ENCODE measurements at places on chromosomes 2 and 18.

GRCh38 chr2:189372688-189373257 is 68.5 kb upstream of the WDR75 start:
- DNase-seq: no peak

DNA sequence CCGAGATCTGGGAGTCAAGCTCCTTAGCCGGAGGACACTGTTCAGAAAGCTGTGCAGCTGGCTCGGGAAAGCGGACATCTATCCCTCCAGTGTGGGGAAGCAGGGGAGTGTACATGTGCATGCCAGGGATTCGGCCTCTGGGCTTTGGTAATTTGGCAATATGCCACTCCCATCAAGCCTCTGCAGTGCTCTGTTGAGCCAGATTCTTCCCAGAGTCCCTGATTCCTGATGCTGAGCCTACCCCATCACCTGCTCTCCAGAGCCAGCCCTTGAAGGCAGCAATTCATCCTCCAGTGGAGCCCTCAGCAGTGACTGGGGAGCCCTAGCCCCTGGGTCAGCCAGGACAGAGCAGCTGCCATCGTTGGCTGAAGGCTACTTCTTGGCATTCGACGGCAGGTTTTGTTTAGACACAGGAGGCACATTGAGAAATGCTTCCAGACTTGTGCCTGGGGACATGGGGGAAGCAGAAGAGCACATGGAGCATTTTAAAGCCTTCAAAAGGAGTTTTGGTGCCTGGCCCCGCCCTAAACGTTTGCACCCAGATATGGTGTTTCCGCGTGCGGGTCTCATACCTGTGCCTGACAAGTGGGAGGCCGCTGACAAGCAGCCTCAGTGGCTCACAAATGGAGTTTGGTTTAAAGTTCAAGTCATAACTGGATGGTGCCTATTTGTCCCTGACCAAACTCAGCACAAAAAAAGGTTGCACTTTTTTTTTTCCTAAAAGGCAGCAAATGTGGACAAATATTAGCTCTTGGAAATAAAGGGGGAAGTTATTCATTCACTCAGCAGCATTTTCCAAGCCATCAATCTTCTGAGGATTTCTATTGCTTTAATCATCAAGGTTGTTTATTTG is 272.8 kb downstream of the CYRIA start:
- DNase-seq: no peak

- DNase-seq: no peak
These were observed 552.3 kb downstream of the TSN start for GRCh38 chr2:122307763-122308162.

GRCh38 chr2:233991196-233991595 is 59.3 kb upstream of the SPP2 start:
- DNase-seq: no peak

GRCh38 chr2:150062416-150062815 is 425.1 kb downstream of the RND3 start:
- no peak for DNase-seq

DNA sequence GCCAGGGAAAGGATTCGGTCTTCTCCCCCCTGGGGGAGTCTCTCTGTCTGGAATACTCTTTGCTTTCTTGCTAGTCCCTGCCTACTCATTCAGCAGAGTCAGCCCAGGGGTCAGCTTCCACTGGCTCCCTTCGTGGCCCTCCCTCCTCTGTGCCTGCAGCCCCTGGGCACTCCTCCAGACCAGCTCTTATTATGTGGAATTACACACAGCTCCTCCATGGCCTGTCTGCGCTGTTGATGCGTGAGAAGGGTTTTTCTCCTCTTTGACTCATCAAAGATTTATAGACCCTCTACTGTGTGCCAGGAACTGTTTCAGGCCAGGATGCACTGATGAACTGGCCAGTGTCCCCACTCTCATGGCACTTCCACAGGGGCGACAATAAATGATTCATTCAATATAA is 44.4 kb downstream of the ST8SIA5 start:
- no peak for DNase-seq

DNA sequence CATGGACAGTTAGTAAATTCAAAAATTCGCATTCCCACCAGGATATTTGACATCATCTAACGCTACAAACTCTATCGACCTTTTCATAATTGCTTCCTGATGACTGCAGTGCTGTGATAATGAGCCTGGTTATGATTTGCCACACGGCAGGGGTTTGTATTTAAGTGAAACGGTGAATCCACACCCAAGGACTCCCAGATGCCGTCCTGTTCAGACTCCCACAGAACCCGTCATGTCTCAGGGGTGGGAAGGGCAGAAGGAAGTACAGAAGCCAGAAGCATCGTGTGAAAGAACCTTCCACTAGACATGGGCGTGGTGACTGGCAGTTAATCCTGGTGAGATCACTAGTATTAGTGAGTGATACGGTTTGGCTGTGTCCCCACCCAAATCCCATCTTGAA is 91.2 kb upstream of the TMEM18 start:
- no peak for DNase-seq

DNA sequence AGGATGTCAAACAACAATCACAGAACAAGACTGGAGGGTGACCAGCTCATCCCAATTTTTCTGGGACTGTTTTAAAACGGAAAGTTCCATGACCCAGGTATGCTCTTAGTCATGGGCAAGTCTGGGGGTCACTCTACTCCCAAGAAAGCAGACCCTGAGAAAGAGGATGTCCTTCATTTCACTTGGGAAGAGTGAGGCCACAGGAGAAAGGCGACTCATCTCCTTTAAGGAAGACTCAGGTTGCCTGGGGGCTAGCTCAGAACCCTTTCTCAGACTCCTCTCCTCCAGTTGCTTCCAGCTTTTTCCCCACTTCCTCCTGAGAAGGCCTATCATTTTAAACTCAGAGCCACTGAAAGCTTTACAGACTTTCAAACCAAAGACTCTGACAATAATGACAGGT is 9.3 kb downstream of the RNF152 start:
- DNase-seq: no peak

DNA sequence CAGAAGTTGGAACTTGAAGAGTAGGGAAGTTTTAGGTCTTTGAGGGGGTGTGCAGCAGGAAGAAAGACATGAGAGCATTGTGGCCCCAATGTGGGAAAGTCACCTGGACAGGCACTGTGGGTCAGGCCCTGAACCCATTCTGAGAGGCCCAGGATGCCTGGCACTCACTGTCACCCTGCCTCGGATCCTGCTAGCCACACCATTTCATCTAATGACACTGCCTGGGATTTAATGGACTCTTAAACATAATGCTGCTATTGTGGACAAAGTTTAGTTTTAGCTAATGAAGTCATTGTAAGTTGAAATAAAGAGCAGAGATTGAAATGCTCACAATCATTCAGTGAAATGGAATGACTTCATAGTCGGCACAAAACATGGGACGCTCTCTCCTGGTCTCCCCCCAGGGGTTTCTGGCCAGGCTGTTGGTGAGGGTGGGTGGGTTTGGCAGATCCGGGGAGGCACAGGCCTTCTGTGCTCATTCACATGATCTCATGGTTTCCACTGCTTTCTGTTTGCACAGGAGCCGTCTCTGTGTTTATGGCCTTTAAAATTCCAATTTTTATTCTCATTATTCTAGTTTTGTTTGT is 141.8 kb upstream of the KLHL29 start:
- no peak for DNase-seq

GRCh38 chr2:163604941-163605555 is 130.8 kb downstream of the FIGN start:
- no peak for DNase-seq

DNA sequence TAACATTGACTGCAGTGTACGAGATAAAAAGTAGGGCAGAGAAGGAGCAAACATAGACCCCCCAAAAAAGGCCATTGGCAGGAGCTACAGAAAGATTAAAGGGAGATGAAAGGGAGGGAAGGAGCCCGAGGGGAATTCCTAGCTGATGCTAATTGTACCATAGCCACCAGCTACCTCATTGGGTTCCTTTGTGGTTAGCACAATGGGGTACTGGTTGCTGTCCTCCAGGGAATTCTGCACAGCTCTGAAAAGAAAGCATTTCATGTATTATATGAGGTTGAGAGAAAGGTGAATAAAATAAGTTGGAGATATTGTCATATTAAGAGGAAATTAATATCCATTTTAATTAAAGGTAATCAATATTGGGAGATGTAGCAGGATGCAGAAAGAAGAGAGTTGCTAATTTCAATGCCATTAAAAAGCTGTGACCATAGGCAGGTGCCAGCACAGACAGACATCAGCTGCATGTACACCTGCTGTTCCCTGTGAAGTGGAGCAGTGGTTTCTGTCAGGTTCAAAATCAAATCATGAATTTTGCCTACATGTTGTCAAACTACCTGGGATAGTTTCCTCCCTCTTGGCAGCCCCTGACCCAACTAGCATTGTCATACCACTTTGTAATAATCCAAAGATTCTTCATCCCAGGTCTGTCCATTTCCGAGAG is 185.4 kb upstream of the DLGAP1 start:
- DNase-seq: no peak

DNA sequence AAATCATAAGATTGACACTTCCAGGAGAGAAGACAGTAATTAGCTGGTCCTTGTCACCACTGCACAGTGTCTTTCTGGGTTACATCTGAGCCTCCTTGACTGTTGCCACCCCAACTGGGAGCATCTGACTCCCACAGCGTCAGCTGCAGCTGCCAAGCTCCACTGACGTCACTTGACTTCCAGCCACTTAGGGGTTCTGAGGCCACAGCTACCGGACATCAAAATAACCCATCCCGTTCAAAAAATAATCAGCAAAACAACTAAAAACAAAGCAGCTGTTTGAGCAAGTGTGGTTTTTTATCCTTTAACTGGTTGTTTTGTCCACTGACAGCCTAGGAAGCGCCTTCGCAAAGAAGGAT is 206.5 kb upstream of the AGAP1 start:
- no peak for DNase-seq

GRCh38 chr2:180046776-180047175 is 39.7 kb upstream of the CWC22 start:
- DNase-seq: no peak

GRCh38 chr2:241105641-241106040 is 3.6 kb upstream of the MTERF4 start:
- DNase-seq: no peak

GRCh38 chr2:187994464-187995331 is 297.0 kb upstream of the GULP1 start:
- no peak for DNase-seq
